Esophagus muscularis mucosa (tissue), 4 donors: ENCODE measurements at places on chromosomes 2 and 18.

DNA sequence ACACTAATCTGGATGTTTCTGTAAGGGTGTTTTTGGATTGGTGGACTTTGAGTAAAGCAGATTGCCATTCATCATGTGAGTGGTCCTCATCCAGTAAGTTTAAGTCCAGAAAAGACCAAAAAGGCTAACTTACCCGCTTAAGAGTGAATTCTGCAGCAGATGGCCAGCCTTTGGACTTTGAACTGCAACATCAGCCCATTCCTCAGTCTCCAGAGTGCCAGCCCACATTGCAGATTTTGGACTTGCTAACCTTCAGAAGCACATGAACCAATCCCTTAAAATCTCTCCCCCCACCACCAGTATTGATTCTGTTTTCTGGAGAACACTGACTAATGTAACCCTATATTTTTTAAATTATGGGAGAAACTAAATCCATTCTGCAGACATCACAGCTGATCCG is 30.0 kb upstream of the SPATS2L start:
- no peaks in the 10 kb centered on the region for H3K36me3 ChIP-seq
- DNase-seq: peak; percentile 14
- no peak overlapping the region for H3K4me3 ChIP-seq
- no peaks in the 10 kb centered on the region for H3K27me3 ChIP-seq
- no peaks in the 10 kb centered on the region for H3K4me1 ChIP-seq
- no peak overlapping the region for H3K27ac ChIP-seq

DNA sequence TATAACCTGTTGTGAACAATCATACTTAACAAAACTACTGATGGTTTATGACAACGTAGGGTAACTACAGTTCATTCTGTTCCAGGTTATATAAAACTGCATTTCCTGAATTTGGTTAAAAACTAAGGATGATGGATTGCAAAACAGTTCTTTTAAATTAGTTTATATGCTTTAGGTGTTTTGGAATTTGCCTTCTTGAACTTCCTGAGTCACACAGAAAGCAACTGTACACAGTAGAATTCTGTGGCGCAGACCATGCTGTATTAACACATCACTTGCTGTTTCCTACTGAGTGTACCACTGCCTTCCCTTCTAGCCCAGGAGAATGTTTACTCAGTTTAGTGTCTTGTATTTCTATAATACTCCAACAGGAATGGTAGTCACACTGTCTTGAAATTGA is 19.4 kb downstream of the ITGB1BP1 start:
- H3K4me1 ChIP-seq: peaks cover 53% of the 10 kb centered on the region
- no peak overlapping the region for H3K27ac ChIP-seq
- H3K36me3 ChIP-seq: peaks cover 55% of the 10 kb centered on the region
- no peak for DNase-seq
- no peak overlapping the region for H3K4me3 ChIP-seq
- H3K27me3 ChIP-seq: no peaks in the 10 kb centered on the region

GRCh38 chr2:8628179-8628865 is 53.5 kb upstream of the ID2 start:
- H3K4me3 ChIP-seq: no peak overlapping the region
- H3K4me1 ChIP-seq: no peaks in the 10 kb centered on the region
- no peak for DNase-seq
- no peaks in the 10 kb centered on the region for H3K27me3 ChIP-seq

DNA sequence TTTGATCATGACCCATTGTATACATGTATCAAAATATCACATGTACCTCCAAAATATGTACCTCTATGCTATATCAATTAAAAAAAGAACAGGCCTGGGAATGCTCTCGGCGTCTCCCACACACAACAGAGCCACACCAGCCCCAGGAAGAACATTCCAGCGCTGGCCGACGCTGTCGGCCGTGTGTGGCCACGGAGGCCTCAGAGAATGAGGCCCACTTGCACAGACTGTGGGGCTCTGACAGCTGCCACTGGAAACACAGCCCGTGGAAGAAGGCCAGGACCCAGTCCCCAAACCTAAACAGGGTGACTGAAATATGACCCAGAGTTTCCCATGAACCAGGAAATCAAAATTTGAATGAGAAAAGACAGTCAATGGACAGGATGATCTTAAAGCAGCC is 69.7 kb downstream of the EIPR1 start:
- no peak overlapping the region for H3K27ac ChIP-seq
- H3K36me3 ChIP-seq: no peaks in the 10 kb centered on the region
- no peak overlapping the region for H3K4me3 ChIP-seq
- H3K27me3 ChIP-seq: no peaks in the 10 kb centered on the region

DNA sequence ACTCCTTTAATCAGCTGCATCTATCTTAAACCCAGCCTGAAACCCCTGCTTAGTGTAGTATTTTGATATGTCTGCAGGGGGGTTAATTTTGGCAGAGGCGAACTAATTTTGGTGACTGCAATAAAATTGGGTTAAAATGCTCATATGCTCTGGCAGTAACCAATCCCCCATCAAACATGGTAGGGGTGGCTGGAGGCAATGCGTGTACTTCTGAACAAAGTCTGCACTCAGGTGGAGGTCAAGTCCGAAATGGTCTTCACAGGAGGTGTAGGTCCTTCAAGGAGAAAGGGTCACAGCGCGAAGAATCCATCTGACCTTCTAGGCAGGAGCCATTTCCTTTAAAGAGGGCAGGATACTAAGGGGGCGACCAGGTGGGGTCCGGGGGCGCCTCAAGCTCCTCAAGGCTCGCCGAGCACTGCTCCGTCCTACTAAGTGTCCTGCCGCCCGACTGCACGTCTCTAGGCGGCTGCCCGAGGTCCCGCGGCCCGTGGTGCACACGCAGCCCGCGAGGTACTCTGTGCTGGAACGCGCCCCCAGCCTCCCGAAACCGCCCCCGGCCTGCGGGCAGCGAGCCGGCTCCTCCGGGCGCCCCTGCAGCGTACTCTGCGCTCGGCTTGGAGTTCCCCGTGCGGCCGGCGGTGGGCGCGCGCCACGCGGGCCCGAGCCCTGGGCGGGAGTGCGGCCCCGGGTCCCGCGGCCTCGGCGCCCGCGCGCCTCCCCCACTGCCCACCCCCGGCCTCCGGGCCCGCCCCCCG is 1.7 kb upstream of the LDLRAD4 start:
- DNase-seq: no peak
- H3K27me3 ChIP-seq: no peaks in the 10 kb centered on the region
- peak overlapping the region; percentile 92 for H3K27ac ChIP-seq
- peaks cover 25% of the 10 kb centered on the region for H3K4me1 ChIP-seq
- no peaks in the 10 kb centered on the region for H3K36me3 ChIP-seq

GRCh38 chr2:27372937-27373336 is 2.5 kb downstream of the SNX17 start:
- no peaks in the 10 kb centered on the region for H3K27me3 ChIP-seq
- peaks cover 65% of the 10 kb centered on the region for H3K36me3 ChIP-seq
- H3K27ac ChIP-seq: no peak overlapping the region
